Thyroid gland (tissue), 4 donors: ENCODE measurements at places on chromosomes 2 and 18. TPM values are rescaled to one million over a fixed set of nuclear protein-coding genes. Genes with fewer than 3 reads are reported as not detected.
A peak's percentile ranks its signal among the peaks of the same experiment; 100 is the strongest.

- H3K4me3 ChIP-seq: no peak overlapping the region
- H3K4me1 ChIP-seq: no peaks in the 10 kb centered on the region
- H3K36me3 ChIP-seq: no peaks in the 10 kb centered on the region
- DNase-seq: no peak
- no peak overlapping the region for H3K27ac ChIP-seq
These were observed 698.3 kb upstream of the FANCL start for GRCh38 chr2:58939388-58939787.

Gene ABCG8
- not detected for total RNA-seq

Gene ADGRF3
- 0.38 TPM for total RNA-seq

- DNase-seq: peak; percentile 80
- H3K4me1 ChIP-seq: peaks cover 23% of the 10 kb centered on the region
- no peaks in the 10 kb centered on the region for H3K36me3 ChIP-seq
- H3K4me3 ChIP-seq: peak within 1 kb of the TSS; percentile 61
- peak within 1 kb of the TSS; percentile 80 for H3K27ac ChIP-seq
- no peaks in the 10 kb centered on the region for H3K27me3 ChIP-seq
These were observed at the start of gene ITGA6 for GRCh38 chr2:172427256-172427989. ITGA6 (plus strand) TSS chr2:172427586.

DNA sequence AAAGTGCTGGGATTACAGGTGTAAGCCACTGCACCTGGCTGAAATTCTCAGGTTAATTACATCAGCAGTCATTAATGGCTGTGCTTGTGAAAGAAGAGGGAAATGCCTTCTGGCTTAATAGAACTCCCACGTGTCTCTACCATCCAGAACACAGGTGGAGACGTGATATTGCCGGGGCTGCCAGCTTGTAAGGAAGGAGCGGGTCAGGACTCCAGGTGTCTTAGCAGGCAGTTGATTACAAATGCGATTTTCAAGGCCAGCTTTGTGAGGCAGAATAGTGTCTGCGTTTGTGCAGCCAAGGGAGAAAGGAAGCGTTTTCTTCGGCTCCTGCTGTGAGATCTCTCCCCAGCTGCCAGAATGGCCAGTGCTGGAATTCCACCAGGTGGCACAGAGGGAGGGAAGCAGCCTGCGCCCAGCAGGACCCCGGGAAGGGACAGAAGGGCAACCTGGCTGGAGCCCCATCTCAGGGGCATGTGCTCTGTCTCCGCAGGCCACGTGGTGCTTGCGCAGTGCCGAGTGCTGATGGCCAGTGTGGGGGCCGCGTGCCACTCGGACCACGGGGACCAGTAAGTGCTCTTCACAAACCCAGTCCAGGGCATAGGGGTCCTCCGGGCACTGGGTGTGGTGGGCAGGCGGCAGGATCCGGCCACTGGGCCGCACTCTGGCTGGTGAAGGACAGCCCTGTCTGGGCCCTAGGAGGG lies 3.7 kb upstream of the ESPNL start:
- no peaks in the 10 kb centered on the region for H3K36me3 ChIP-seq
- no peaks in the 10 kb centered on the region for H3K27me3 ChIP-seq
- no peak overlapping the region for H3K4me3 ChIP-seq
- no peak for DNase-seq

- no peak overlapping the region for H3K4me3 ChIP-seq
- no peaks in the 10 kb centered on the region for H3K27me3 ChIP-seq
- peaks cover 28% of the 10 kb centered on the region for H3K4me1 ChIP-seq
- no peaks in the 10 kb centered on the region for H3K36me3 ChIP-seq
These were observed 4.0 kb upstream of the SLC66A2 start for GRCh38 chr18:79955302-79956075.

- no peak overlapping the region for H3K27ac ChIP-seq
- H3K4me3 ChIP-seq: no peak overlapping the region
These were observed 238.6 kb downstream of the TWIST2 start for GRCh38 chr2:239086325-239087020.

DNA sequence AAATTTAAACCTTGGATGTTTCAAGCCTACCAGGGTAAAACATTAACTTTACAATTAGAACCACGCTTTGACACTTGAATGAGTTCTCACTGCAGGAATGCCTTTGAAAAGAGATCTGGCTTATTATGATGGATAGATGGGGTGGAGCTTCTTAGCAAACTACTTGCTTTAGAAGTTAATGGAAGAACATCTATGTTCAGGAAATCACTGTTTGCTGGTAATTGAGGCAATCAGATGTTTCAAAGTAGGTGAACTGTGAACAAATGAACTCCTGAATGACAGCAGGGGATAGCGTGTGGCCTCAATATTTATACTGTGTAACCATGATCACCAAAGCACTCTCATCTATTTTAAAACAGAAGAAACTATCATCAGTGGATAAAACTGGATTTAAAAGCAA lies 383.6 kb downstream of the PIK3C3 start:
- no peak for DNase-seq
- no peaks in the 10 kb centered on the region for H3K36me3 ChIP-seq
- no peaks in the 10 kb centered on the region for H3K27me3 ChIP-seq

- peaks cover 26% of the 10 kb centered on the region for H3K4me1 ChIP-seq
- H3K27ac ChIP-seq: peak overlapping the region; percentile 22
- no peak for DNase-seq
- H3K4me3 ChIP-seq: no peak overlapping the region
These were observed 187.7 kb downstream of the FAM210A start for GRCh38 chr18:13538630-13539029.

DNA sequence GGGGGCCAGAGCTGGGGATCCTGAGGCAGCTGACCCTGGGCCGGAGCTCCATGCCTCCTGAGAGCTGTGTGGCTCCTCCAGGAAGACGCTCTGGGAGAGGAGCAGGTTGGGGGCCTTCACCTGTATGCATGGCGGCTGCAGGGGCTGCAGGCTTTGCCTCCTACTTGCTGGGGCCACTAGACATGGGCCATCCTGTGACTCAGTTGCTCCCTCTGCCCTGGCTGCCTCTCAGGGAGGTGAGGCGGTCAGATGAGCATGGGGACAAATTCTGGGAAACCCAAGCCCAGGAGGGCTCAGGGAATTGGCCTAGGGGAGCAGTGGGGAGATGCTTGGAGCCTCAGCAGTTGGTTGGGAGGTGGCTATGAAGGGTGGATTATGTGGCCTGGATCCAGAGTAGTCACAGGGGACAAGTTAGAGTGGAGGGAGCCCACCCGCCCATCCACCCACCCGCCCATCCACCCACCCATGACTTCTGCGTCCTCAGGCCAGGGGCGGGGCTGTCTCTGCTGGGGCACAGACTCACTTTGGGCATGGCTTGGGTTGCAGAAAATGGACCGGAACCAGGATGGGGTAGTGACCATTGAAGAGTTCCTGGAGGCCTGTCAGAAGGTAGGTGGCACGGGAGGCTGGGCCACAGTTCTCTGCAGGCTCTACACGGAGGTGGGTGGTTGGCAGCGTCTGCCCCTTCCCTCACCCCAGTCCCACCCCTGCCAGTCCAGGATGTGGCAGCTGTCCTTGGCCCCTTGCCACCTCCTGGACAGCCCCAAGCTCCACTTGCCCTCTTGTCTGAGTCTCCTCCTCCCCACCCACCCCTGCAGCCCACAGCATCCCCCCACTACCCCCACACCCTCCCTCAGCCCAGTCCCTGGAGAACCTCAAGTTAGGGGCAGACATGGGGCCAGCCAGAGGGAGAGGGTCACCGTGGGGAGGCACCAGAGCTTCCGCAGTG lies 19.5 kb upstream of the FAHD2A start:
- peak; percentile 29 for DNase-seq
- H3K4me1 ChIP-seq: peaks cover 31% of the 10 kb centered on the region
- H3K27me3 ChIP-seq: no peaks in the 10 kb centered on the region
- no peaks in the 10 kb centered on the region for H3K36me3 ChIP-seq
- H3K4me3 ChIP-seq: no peak overlapping the region
- H3K27ac ChIP-seq: peak overlapping the region; percentile 46

GRCh38 chr18:62883937-62884735 lies 168.8 kb downstream of the PHLPP1 start:
- no peaks in the 10 kb centered on the region for H3K27me3 ChIP-seq
- no peak overlapping the region for H3K27ac ChIP-seq
- H3K4me1 ChIP-seq: no peaks in the 10 kb centered on the region

DNA sequence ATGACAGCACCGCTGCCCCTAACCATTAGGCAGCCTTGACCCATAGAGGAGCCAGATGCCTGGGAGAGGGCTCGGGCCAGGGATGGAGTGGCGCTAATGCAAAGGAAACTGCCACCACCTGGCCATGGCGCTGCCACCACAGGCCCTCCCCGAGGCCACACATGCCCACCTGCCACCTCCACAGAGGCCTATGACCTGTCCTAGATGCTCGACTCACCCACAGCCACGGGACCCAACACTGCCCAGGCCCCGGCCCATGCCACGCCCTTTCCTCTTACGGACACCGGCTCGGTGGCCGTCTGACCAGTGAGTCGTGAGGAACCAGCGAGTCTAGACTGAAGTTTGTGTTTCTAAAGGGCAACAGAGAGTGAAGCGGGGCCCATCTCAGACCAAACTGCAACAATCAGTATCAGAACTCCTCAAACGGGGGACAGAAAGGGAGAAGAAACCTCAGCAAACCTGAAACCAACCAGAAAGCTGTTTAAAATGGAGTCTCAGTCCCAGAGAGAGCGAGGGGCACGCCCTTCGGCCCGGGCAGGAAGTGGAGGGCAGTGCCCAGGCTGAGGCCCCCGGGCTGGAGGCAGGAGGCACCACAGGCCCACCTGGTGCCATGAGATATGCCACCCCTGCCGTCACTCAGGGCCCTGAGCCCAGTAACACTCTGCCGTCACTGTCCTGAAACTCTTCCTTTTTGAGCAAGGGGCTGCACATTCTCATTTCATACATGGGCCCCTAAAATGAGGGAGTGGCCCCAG lies 711 bp downstream of the GPR17 start:
- H3K27ac ChIP-seq: no peak overlapping the region
- H3K27me3 ChIP-seq: no peaks in the 10 kb centered on the region
- no peak for DNase-seq
- H3K36me3 ChIP-seq: no peaks in the 10 kb centered on the region
- peaks cover 37% of the 10 kb centered on the region for H3K4me1 ChIP-seq

DNA sequence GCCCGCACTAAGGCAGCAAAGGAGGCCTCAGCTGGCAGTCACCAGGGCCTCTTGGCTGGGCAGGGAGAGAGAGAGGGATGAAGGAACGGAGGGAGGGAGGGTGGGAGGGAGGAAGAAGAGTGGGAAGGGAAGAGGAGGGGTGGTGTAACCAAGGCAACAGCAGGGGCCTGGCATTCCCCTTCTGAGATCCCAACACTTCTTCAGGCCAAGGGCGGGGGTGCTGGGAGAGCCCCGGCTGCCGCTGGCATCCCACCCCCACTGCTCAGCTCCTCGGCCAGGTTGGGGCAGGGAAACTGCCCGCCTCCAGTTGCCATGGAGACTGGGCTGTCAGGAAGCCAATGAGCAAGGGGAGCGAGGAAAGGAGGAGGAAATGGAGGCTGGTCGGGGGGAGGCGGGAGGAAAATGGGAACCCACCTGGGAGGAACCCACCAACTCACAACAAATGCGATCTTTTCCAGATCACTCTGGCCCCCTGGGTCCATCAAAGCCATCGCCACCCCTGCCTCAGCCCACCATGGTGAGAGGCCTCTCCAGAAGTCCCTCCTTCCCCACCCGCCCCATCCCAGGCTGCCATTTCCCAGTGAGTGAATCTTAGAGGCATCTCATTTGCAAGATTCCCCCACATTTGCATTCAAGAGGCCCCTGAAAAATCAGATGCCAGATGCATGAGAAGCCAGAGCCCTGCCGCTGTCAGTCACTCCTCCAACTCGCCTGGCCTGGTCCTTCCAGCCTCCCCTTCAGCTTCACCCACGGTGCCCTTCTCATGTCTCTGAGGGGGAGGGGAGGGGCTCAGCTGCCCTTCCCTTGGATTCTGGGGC lies 12.4 kb downstream of the SH2D6 start:
- no peak overlapping the region for H3K4me3 ChIP-seq
- H3K27ac ChIP-seq: peak overlapping the region; percentile 73
- H3K4me1 ChIP-seq: peaks cover 55% of the 10 kb centered on the region
- no peaks in the 10 kb centered on the region for H3K36me3 ChIP-seq

- no peaks in the 10 kb centered on the region for H3K27me3 ChIP-seq
- H3K36me3 ChIP-seq: no peaks in the 10 kb centered on the region
- DNase-seq: no peak
- no peak overlapping the region for H3K4me3 ChIP-seq
- no peak overlapping the region for H3K27ac ChIP-seq
These were observed 55.5 kb upstream of the SLC16A14 start for GRCh38 chr2:230124235-230124634.

DNA sequence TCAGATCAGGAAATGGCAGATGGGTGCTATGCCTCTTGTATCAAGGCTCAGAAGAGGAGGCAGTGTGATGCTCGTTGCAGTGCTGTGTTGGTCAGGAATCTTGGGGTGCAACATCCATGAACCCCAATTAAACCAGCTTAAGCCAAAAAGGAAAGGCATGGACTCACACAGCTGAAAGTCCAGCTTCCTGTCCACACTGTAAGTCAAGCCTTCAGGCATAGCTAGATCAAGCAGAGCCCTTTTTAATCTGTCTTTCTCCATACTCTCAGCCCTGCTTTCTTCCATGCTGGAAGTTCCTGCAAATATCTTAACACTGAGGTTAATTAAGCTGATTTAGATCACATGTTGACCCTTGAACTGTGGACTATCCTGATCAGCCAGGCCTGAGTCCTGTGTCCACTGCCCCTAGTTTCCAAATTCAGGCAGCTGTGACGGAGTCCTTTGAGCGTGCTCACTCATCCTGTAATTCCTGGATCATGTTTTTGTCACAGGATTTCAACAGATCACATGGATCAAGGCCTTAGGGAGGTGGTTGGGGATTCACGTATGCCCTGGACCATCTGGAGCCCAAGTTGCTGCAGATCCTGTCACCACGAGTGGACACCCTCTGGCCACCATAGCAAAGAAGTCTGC lies 4.5 kb upstream of the C2orf74 start:
- no peaks in the 10 kb centered on the region for H3K27me3 ChIP-seq
- no peak overlapping the region for H3K4me3 ChIP-seq
- no peaks in the 10 kb centered on the region for H3K4me1 ChIP-seq
- no peak overlapping the region for H3K27ac ChIP-seq
- DNase-seq: no peak

- no peaks in the 10 kb centered on the region for H3K27me3 ChIP-seq
- DNase-seq: no peak
- no peak overlapping the region for H3K27ac ChIP-seq
- no peak overlapping the region for H3K4me3 ChIP-seq
- no peaks in the 10 kb centered on the region for H3K36me3 ChIP-seq
These were observed 344.5 kb upstream of the ID2 start for GRCh38 chr2:8337321-8337720.
